Thoracic aorta (tissue), 2 donors: ENCODE measurements at places on chromosomes 7 and 10. TPM values are rescaled to one million over a fixed set of nuclear protein-coding genes. Genes with fewer than 3 reads are reported as not detected.

DNA sequence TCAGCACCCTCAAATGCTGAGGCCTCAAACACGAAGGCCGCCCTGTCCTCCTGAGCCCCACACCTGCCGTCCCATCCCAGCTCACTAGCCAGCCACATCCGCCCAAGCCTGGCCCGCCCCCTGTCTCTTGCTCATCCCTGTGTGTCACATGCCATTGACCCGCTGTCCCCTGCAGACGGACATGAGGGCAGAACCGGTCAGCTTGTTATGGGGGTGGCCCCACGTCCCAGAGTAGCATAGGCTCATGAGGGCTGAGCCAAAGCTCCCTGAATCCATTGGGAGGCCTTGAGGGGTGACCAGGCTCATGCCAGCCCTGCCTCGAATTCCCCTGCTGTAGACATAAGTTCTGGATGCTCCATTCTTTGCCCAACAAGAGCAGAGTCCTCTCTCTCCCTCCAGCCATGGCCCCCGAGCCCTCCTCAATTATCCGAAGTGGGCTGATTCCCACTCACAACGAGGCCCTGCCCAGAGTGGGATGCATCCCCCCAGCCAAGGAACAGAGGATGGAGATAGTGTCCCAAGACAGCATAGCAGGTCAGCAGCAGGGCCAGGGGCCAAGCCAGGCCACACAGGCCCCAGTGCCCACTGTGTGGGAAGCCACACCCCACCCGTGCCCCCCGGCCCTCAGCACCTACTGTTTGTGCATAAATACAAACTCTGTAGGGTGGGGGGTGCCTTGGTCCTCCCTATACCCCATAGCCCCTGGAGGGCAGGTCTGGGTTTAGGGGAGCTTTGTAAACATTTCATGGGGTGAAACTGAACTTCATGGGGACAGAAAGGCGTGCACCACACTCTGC lies 42.1 kb downstream of the EBF3 start:
- no peak for DNase-seq

- peak; percentile 67 for DNase-seq
Observed at GRCh38 chr7:30851651-30852307, 59.9 kb upstream of the AQP1 start.

GRCh38 chr7:81687062-81687461 lies 82.8 kb downstream of the HGF start:
- DNase-seq: no peak

DNA sequence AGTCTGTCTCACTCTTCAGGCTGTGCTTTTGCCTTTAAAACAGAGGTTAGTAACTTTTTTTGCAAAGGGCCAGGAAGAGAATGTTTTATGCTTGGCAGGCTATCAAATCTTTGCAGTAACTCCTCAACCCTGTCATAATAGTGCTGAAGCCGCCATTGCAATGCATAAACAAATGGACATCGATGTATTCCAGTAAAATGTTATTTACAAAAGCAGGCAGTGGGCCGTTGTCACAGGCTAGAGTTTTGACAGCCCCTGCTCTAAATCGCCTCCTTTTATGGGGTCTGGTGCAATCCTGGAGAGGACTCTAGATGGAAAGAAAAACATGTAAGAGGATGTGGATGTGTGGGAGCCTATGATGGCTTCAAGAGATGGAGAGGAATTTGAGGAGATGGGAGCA lies 568.3 kb downstream of the TYW1 start:
- no peak for DNase-seq

DNA sequence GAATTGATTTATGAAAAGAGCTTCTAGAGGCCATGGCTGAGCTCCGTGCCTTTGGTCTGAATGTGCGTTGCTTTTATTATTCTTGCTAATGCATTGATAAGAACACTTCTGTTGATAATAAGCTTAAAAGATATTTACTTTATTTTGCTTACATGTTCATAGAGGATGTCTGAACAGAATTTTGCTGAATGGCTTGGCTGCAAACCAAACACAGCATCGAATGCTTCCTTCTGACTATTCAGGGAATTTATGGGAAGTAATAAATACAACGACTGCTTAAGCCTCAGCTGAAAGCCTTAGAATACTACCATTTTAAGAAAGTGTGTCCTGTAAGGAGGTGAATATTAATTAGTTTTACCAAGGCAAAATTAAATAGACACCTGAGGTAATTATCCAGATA lies 643.5 kb upstream of the POT1 start:
- DNase-seq: no peak

Gene TRIM73
- 2.5 TPM for total RNA-seq
